Stimulated activated CD8-positive, alpha-beta memory T cell treated with anti-CD3 and anti-CD28 coated beads, Interleukin-7, amount 100 ng/mL, for 48 hours (primary cell): ENCODE measurements at places on chromosomes 1 and 21.

GRCh38 chr1:228174482-228175315 is 9.1 kb downstream of the IBA57 start:
- no peak for DNase-seq

DNA sequence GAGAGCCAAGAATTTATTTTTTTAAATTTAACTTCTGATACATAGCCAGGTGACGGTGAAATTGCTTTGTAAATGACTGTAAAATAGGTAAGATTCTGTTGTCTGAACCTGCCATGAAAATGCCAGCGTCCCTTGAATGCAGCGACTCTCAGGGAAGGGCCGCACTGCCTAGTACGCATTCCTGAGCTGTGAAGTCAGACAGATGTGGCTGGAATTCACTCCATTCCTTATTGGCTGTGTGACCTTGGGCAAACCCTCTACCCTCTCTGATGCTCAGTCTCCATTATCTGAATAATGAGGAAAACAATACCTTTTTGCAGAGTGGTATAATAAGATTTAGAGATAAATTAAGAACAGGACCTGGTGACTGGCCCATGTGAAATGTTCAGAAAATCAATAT is 167.1 kb upstream of the DAB1 start:
- DNase-seq: no peak

DNA sequence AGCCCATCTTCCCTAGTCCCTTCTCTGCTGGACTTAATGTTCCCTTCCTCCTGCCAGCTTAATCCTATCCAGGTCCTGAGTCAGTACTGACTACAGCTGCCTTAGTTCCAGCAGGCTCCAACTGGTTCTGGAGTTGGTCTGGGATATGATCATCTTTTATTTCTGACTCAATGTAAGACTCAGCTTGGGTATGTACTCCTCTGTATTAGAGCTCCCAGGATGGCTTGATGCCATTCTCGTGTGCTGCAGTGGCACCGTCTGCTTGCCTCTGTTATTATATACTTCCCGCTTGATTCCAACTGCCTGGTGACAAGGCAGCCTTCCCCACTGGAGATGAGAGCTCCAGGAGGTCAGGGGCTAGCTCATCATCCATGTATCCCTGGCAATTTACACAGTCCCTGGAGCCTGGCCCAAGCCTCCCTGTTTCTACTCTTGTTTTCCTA is 164.4 kb upstream of the DPT start:
- no peak for DNase-seq

DNA sequence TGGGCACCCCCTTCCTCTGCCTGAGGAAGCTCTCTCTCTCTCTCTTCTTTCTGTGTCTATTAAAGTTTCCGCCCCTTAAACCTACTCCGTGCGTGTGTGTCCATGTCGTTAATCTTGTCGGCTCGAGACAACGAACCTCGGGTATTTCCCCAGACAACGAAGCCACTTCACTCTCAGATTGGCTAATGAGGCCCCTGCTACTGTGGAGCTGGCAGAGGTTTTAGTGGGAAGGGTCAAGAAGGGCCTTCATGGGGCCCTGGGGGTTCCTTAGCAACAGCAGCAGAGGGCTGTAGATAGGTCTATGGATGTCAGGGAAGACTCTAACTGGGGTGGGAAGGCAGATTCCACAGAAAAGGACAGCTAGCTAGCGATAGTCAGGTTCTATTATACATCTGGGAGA is 239.8 kb upstream of the RAB4A start:
- no peak for DNase-seq

DNA sequence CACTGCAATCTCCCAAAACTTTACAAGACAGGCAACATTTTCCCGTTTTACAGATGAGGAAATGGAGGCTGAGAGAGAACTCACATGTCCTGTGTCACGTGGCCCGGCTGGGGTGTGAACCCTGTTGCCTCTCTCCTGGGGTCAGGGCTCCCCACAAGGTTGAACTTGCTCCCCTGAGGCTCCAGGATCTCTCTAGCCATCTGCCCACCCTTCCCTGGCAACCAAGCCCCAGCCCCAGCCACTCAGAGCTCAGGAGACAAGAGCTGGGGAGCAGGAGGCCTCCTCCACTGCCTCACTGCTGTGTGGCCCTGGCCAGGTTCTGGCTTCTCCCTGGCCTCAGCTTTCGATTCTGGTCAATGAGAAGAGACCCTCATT is 11.8 kb downstream of the LAPTM5 start:
- no peak for DNase-seq

- no peak for DNase-seq
Measured at GRCh38 chr21:36510911-36511310, 31.0 kb upstream of the CLDN14 start.

- DNase-seq: no peak
Measured at GRCh38 chr1:221154932-221155331, 275.7 kb downstream of the HLX start.
